ENCODE measurements at places on chromosomes 12 and 14.

GRCh38 chr14:76117789-76118484 lies 33.8 kb upstream of the GPATCH2L start:
- no peak for DNase-seq

DNA sequence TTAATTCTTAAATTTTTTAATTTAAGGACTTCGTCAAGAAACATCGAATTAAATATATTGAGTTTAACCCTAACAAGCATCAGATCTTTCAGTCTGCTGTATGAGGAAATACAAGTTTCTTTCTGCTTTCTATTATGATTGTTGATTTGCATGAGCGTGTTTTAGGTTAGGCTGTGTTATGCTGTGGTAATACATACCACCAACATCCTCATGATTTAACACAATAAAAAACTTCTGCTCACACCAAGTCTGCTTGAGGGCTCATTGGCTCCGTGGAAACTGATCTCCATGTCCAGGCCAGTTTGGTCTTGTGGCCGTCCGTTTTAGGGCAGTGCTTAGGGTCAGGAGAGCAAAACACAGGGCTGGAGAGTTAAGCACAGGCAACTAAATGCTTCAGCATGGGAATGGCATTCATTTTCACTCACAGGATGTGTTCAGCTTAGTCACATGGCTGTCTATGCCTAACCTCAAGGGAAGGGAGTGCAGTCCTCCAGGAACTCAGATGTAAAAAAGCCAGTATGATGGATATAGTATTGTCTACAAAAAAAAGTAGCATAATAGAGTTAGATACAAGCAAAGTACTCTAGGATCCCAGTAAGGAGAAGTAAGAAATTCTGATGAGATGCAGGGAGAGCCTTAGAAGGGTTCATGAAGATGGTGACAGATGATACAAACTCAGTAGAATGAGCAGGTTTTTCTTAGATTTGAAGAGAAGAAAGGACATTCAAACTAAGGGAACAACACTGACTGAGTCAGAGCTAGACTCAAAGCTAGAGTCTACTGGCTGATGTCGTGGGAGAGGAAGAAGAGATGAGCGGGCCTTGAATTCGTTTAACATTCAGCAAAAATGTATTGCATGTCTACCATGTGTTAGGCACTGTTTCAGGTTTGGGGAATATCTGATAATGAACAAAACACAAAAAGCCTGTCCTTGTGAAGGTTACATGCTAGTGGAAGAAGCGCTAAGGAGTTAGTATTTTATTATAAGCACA lies 16.3 kb downstream of the MARK3 start:
- no peak for DNase-seq

GRCh38 chr12:90679674-90680073 lies 275.3 kb downstream of the CCER1 start:
- no peak for DNase-seq

DNA sequence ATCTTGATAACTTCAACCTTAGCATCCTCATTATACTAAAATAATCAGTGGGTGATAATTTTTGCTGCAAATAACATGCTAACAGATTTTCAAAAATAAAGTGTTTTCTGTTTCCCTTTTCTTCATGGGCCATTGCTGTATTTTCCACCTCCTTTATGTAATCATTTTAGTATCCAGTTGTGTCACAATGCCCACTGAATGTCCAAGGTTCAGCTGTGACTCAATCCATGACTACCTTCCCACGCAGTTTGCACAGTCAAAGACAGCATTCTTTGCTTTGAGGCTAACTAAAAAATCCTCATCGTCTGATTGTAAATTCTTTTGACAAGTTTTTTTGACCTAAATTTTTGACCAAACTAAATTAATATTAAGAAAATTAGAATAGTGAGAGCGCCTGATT lies 474.1 kb downstream of the FLRT2 start:
- no peak for DNase-seq

DNA sequence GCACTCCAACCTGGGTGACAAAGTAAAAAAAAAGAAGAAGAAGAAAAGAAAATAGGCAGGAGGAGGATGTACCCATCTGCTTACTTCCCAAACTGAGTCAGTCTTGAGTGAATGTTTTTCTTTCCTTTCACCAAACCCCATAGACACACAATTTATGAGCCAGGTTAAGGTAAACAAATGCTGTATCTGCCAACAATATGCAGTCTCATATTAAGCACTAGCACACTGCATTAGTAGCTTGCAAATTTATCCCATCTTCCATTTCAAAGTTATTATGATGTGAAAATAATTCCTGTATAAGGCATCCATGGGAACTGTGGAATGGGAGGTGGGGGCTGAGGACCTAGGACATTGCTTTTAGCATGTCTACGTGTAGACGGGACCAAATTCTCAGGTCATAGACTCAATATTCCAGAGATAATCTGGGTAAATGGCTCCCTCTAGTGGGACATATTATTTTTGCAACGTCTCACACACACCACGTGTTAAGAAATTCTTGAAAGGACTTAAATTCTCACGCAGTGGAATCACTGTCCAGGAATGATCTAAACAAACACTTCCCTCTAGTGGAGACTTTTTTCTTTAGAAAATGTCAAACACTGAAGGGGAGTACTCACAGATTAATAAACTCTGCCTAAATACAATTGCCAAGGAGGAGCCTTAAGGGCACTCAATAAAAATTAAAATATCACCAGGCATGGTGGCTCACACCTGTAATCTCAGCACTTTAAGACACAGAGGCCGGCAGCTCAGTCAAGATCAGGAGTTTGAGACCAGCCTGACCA lies 17.1 kb upstream of the OR10P1 start:
- DNase-seq = peak; percentile 24

GRCh38 chr14:71478542-71478941 lies 453.7 kb upstream of the RGS6 start:
- no peak for DNase-seq

DNA sequence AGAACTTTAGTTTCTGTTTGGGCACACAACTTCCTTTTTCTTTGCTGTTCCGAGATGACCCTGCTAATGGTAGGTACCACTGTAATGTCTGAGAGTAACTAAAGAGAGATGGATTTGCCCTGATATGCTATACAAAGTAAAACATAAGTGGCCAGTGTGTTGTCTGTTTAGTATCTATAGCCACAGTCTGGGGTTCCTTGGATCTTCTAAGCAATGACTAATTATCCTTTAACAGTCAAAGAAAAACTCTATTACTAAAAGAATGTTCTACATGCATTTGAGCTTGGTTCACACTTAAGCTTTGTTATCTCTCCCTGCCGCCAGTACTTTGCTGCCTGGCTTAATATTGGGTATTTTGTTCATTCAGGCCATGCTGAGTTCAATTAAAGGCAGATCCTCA lies 1051.9 kb upstream of the FLRT2 start:
- no peak for DNase-seq

DNA sequence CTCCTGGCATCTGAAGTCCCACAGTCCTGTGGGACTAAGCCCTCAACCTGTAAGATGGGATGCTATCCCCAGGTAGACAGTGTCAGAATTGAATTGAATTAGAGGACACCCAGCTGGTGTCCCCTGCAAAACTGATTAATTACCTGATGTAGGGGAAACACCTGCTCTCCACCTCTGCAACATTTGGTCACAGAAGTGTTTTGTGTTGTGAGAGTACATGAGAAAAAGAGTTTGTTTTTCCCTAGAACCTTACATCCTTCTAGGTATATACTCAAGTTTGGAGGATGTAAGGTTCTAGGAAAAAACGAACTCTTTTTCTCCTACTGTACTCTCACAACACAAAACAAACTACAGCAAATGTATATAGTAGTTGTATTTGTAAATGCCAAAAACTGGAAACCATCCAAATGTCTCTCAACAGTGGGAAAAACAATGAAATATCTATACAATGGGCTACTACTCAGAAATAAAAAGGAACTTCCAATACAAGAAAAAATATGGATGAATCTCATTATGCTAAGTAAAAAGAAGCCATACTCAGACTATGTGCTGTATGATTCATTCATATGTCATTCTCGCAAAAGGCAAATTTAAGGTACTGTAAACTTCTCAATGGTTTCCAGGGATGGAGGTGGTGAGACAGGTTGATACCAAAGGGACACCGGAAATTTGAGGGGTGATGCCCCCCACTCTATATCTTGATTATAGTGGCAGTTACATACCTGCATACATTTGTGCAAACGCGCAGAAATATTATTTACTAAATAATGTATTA lies 160.7 kb downstream of the MED13L start:
- DNase-seq = no peak

- no peak for DNase-seq
Observed at GRCh38 chr12:13749389-13749788, 232.0 kb downstream of the GRIN2B start.

DNA sequence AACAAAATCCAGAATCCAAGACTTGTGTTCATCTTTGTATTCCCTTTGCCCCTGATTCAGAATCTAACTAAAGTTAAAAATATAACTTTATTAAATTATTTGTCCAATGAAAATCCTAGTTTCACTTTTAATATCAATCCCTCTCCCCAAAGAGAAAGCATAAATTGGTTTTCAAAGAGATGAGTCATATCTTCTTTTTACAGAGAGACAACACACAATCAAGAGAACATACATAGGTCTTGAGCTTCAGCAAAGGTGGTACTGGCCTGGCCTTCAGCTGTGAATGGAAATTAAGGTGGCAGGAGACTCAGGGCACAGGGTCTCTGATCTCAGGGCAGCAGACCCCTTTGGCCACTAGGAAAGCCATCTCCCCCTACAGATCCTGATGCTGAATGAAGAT lies 4.3 kb upstream of the ASCL1 start:
- no peak for DNase-seq

- DNase-seq = peak; percentile 64
Observed at GRCh38 chr14:24339284-24340151, at the start of gene RIPK3. Gene RIPK3 (minus strand): TSS chr14:24339991. CDS start chr14:24339826, 165 bp downstream.

DNA sequence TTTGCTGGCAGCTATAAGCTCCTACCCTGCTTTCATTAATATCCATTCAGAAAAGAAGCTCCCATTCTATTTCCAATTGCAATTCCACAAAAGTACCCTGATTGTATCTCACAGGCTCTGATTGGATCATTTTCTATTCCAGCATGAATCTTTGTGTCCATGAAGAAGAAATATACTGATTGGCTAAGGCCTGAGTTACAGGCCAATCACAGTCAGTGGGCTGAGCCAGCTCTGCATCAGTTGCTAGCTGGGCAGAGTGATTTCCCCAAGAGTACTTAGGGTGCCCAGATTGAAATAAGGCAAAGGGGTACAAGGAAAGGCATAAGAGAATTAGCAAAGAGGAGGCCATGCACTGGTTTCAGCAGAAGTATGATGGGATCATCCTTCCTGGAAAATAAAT lies 14.4 kb downstream of the ART4 start:
- DNase-seq = no peak

DNA sequence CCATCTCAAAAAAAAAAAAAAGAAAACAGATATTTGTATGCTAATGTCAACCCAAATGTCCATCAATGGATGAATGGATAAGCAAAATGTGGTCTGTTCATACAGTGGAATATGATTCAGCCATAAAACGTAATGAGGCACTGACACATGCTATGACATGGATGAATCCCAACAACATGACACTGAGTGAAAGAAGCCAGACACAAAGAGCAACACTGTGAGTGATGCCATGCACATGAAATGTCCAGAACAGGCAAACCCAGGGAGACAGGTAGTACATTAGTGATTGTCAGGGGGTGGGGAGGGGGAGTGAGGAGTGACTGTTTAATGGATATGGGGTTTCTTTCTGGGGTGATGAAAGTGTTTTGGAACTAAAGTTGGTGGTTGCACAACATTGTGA lies 50.2 kb downstream of the ARL6IP4 start:
- DNase-seq = no peak

- no peak for DNase-seq
Observed at GRCh38 chr14:21136024-21136423, 19.8 kb downstream of the OR5AU1 start.

DNA sequence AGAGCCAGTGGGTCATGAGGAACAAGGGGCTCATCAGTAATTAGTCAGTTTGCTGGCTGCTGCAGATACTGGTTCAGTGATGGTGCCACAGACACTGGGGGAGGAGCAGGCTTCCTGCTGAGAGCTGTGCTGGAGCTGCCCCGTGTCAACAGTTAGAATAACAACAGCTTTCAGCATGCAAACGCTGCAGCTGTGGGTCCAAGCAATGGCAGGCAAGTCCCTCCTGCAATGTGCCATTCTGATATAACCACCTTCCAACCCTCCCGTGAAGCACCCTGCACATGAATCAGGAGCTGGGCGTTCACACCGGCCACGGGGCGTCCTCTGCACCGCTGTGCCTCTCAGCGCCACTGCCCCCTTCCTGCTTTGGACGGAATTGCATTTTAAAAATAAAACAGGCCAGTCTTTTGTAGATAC lies 258.4 kb upstream of the SFSWAP start:
- DNase-seq = no peak

- DNase-seq = no peak
Observed at GRCh38 chr14:33483110-33483509, 467.8 kb downstream of the EGLN3 start.

- DNase-seq = no peak
Observed at GRCh38 chr12:53208435-53208834, 1.4 kb upstream of the ITGB7 start.

DNA sequence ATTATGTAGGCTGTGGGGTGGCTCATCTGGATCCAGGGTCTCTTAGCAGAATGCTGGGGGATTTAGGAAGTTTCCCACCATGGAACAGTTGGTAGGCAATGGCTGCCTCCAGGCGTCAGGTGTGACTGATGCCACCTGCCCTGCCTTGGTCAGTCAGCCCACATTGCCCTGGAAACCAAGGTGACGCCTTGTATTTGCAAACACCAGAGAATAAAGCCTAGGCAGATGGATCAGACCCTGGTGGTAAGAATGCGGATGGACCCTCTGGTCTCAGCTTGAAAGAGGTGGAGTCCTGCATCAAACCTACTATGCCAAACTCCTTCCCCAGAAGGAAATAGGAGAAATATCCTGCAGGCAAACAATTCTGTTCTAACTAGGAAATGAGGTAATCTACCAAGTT lies 38.2 kb downstream of the NCKAP5L start:
- no peak for DNase-seq

DNA sequence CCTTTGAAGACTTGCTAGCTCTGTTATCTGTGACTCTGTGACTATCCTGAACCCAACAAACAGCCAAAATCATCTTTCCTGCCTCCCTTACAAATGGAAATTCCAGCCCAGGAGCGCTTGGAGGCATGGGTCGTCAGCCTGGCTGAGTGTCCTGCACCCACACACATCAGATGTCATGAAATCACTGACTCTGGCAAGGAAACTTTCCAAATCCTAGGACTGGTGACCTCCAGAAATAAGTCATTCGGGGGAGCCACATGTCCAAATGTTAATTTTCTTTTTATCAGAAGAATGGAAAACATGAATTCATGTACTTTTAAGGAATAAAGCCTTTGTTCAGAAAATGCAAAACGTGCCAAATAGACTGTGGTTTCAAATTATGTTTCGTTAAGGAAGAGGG lies 96.3 kb upstream of the EVL start:
- DNase-seq = no peak

GRCh38 chr12:8076366-8076765 lies 5.7 kb upstream of the NECAP1 start:
- no peak for DNase-seq

GRCh38 chr14:95953111-95953724 lies 76.6 kb downstream of the TUNAR start:
- DNase-seq = no peak
